ENCODE measurements at places on chromosomes 11 and 22.

DNA sequence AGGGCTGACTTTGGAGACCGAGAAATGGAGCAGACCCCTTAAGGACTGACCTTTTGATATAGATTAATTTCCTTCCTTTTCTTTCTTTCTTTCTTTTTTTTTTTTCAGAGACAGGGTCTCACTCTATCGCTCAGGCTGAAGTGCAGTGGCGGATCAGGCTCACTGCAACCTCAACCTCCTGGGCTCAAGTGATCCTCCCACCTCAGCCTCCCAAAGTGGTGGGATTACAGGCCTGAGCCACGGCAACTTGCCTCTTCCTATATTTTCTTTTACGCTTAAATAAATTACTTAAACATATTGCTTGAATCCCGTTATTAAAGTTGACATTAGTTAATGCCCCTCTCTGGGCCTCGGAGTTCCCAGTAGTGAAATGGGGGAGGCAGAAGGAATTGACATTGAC lies 350 bp upstream of the KCTD14 start:
- no peak for DNase-seq

GRCh38 chr11:15864026-15864805 lies 492.1 kb downstream of the SOX6 start:
- no peak for DNase-seq

DNA sequence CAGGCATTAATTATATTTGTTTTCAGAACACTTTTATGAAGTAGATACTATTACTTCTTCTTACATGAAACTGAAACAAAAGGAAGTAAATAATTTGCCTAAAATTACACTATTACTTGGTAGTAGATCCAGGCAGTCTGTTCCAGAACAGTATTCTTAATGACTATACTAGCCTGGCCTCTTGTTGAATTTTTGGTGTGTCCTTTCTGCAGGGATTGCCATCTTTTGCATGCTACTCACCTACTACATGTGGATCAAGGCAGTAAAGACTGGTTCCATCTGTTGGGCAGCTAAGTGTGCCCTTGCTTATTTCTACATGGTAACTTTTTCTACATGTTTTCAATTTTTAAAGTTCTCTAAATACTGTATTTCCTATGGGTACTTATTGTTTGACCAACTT lies 12.8 kb downstream of the STT3A start:
- DNase-seq, result no peak

DNA sequence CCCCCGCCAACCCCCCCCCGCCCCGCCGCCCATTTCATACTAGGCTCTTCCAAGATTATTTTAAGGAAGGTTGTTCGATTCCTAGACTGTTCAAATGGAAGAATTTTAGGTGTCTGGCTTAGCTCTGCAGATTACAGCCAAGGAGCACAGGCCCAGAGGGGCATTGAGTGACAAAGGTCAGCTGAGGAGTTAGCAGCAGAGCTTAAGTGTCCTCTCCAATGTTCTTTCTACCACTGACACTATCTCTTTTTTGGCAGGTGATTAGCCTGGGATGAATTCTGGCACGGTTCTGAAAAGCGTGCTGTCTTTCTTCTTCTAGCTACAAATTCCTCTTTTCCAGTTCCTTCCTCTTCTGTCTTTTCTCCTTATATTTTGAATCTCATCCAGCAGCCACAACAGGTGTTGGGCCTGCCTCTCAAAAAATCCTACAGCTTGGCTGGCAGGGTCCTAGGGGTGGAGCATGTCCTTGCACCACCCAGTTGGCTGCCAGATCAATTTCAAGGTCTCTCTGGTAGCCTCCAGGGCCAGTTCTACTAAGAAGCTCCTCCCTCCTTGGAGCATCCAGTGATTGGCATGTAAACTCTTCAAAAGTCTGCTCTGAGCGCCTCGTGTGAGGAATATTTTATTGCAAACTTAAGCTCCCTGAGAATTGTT lies 23.0 kb downstream of the KCNE3 start:
- no peak for DNase-seq

GRCh38 chr11:122775675-122776271 lies 62.5 kb upstream of the CRTAM start:
- no peak for DNase-seq

DNA sequence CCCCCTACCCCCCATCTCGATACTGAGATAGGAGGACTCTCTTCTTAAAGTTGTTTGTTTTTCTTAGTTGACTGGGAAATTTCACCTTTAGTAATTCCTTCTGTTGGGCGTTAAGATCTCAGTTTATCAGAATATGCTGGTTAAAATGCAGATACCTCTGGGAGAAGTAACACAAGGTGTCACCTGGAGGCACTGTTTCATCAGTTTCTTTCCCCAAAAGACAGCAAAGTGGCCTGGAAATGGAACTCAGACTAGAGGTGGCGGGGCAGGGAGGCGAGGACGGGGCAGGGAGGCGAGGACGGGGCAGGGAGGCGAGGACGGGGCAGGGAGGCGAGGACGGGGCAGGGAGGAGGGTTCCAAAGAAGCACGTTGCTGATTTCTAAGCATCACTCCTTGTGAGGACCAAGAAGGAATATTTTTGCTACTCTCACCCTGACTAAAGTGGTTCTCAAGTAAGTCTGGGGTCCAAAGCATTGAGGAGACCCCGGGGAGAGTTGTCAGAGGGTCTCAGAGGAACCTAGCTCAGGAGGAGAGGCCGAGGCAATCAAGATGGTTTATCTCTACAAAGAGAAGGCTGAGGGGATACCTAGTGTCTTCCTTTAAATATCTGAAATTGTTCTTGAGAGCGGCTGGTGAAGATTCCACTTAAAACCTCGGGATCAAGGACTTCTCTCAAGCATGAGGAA lies 147.0 kb upstream of the B3GAT1 start:
- DNase-seq, result no peak

- DNase-seq, result no peak
Observed at GRCh38 chr11:118095493-118095892, 8.7 kb upstream of the SMIM35 start.

- DNase-seq, result no peak
Observed at GRCh38 chr11:130034236-130034635, 31.6 kb upstream of the PRDM10 start.

DNA sequence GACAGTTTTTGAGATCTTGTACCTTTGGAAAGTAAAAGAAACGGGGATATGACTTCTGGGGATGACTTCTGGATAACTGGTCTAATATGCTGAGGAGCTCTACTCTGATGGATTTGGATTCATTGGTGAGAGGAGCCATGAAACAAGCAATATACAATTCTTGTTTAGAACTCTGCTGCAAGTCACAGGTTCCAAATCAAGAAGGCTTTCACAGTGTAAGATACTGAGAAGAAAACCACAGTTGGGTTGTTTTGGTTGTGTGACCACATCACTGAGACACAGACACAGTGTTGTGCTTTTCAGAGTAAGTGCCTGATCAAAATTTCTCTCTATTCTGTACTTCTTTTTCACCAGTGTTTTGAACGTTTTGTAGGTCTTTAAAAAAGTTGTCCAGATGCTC lies 13.1 kb upstream of the UCP2 start:
- no peak for DNase-seq

DNA sequence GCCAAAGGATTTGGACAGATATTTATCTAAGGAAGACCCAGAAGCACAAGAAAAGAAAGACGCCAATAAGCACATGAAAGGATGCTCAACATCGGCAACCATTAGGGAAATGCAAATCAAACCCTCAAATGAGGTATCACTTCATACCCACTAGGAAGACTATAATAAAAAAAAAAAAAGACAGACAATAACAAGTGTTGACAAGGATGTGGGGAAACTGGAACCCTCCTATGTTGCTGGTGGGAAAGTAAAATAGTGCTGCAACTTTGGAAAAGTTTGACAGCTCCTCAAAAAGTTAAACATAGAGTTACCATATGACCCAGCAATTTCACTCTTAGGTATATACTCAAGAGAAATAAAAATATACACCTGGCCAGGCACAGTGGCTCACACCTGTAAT lies 47.0 kb downstream of the MICAL3 start:
- DNase-seq, result no peak

- no peak for DNase-seq
Observed at GRCh38 chr11:117409511-117409910, 81.9 kb downstream of the CEP164 start.

DNA sequence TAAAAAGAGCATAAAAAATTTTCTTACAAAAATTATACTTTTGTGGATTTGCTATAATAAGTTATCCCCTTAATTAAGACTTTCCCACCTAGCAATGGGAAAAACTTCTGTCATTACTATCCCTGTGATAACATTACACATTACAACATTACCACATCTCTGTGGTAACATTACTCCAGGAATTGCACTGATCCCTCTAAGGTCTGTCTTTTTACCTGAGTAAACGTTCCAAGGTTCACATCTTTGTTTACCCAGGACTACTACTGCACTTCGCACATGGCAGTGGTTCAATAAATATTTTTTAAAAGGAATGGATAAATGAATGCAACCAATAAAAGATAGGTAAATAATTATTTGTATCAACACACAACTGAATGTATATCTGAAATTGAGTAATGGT lies 92.4 kb upstream of the NOX4 start:
- no peak for DNase-seq

DNA sequence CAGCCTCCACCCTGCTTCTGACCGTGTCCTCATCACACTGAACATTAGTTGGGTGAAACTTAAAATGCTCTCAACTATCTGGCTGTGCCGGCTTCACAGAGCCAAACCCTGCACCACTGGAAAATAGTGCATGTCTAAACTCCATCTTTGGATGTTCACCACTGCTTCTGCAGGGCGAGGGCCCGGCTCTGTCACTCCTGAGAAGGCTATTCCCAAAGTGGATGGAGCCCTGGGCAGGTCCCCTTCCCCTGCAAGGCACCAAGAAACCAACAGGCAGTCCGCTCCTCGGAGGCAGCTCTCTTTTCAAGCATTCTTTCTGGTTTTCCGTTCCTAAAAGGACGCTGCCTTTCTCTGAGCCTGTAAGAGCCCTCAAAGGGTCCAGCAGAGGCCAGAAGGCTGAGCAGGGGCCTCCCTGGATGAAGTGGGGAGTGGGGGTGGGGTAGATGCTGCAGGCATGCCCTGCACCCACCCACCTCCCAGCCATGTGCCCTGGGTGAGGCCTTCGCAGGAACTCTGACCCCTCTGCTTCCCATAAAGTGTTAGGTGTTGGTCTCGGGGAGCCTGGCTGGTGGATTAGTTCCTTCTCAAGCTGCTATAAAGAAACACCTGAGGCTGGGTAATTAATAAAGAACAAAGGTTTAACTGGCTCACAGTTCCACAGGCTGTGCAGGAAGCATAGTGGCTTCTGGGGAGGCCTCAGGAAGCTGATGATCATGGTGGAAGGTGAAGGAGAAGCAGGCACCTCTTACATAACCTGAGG lies 23.3 kb downstream of the LINC01488 start:
- no peak for DNase-seq

DNA sequence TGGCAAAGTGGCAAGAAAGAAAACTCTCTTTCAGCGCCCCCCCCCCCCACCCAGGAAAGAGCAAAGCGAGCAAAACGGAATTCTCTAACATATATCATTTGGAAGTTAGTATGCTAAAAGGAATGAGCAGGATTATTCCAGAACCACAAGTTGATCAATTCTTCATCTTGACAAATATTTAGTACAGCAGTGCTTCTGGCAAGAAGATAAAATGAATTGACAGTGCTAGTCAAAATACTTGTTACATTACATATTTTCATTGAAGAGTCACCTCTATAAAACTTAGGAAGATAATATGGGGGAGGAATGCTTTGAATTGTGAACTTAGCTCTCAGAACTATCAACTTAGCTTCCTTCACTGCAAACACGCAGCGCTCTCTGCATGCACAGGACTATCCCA lies 377.4 kb downstream of the DYNC2H1 start:
- DNase-seq, result no peak

- peak; percentile 24 for DNase-seq
Observed at GRCh38 chr11:126929179-126930061, 71.2 kb downstream of the KIRREL3 start.
